ENCODE measurements at places on chromosomes 16 and 17. TPM values are rescaled to one million over a fixed set of nuclear protein-coding genes. Genes with fewer than 3 reads are reported as not detected.

- no peak overlapping the region for H3K4me3 ChIP-seq
- no peaks in the 10 kb centered on the region for H3K4me1 ChIP-seq
- peaks cover 44% of the 10 kb centered on the region for H3K27me3 ChIP-seq
- no peak for DNase-seq
- no peak overlapping the region for H3K27ac ChIP-seq
Observed at GRCh38 chr17:79189305-79189704, 114.7 kb downstream of the ENGASE start.

GRCh38 chr16:720447-720989, 428 bp upstream of the ANTKMT start:
- H3K27me3 ChIP-seq = no peaks in the 10 kb centered on the region
- no peak for DNase-seq
- peak overlapping the region; percentile 79 for H3K4me3 ChIP-seq
- no peaks in the 10 kb centered on the region for H3K36me3 ChIP-seq

NTHL1 gene
- 24.3 TPM for total RNA-seq

KRTAP4-6 gene
- not detected for total RNA-seq

Measured in osteocyte (in vitro differentiated cells).